ENCODE measurements at places on chromosomes 12 and 14. TPM values are rescaled to one million over a fixed set of nuclear protein-coding genes. Genes with fewer than 3 reads are reported as not detected.
A peak's percentile ranks its signal among the peaks of the same experiment; 100 is the strongest.

GRCh38 chr14:72444701-72445100 is 449.2 kb downstream of the DPF3 start:
- no peaks in the 10 kb centered on the region for H3K36me3 ChIP-seq
- no peak overlapping the region for H3K27ac ChIP-seq
- H3K4me3 ChIP-seq = no peak overlapping the region

- no peaks in the 10 kb centered on the region for H3K36me3 ChIP-seq
- H3K4me3 ChIP-seq = no peak overlapping the region
- no peak for DNase-seq
- H3K27ac ChIP-seq = peak overlapping the region; percentile 39
Observed at GRCh38 chr12:11877869-11878780, 192.6 kb upstream of the BCL2L14 start.

ACVRL1 gene
- total RNA-seq = 36.9 TPM

GRCh38 chr14:102620413-102620812 is 28.0 kb downstream of the RCOR1 start:
- no peaks in the 10 kb centered on the region for H3K36me3 ChIP-seq
- H3K4me1 ChIP-seq = peaks cover 15% of the 10 kb centered on the region
- H3K27ac ChIP-seq = no peak overlapping the region
- no peaks in the 10 kb centered on the region for H3K27me3 ChIP-seq
- no peak for DNase-seq

GRCh38 chr14:73771848-73772638 is 57.9 kb upstream of the PNMA1 start:
- H3K27ac ChIP-seq = peak overlapping the region; percentile 73
- DNase-seq = no peak
- no peaks in the 10 kb centered on the region for H3K36me3 ChIP-seq
- peaks cover 98% of the 10 kb centered on the region for H3K4me1 ChIP-seq

- peaks cover 19% of the 10 kb centered on the region for H3K4me1 ChIP-seq
- no peak overlapping the region for H3K4me3 ChIP-seq
- peaks cover 6% of the 10 kb centered on the region for H3K27me3 ChIP-seq
- peak; percentile 62 for DNase-seq
Observed at GRCh38 chr14:67426983-67427606, 15.1 kb upstream of the PLEK2 start.

FOXM1 gene
- total RNA-seq = 0.71 TPM

GRCh38 chr12:121805171-121806008 is 1.6 kb downstream of the SETD1B start:
- H3K27ac ChIP-seq = peak overlapping the region; percentile 100
- H3K4me1 ChIP-seq = peaks cover 58% of the 10 kb centered on the region
- no peak for DNase-seq
- peak overlapping the region; percentile 81 for H3K4me3 ChIP-seq
- peaks cover 27% of the 10 kb centered on the region for H3K36me3 ChIP-seq

RNASE13 gene
- total RNA-seq = not detected

- no peak overlapping the region for H3K4me3 ChIP-seq
- no peak overlapping the region for H3K27ac ChIP-seq
- H3K27me3 ChIP-seq = peaks cover 51% of the 10 kb centered on the region
- H3K36me3 ChIP-seq = no peaks in the 10 kb centered on the region
- DNase-seq = no peak
Observed at GRCh38 chr12:13661005-13661887, 320.2 kb downstream of the GRIN2B start.

DNA sequence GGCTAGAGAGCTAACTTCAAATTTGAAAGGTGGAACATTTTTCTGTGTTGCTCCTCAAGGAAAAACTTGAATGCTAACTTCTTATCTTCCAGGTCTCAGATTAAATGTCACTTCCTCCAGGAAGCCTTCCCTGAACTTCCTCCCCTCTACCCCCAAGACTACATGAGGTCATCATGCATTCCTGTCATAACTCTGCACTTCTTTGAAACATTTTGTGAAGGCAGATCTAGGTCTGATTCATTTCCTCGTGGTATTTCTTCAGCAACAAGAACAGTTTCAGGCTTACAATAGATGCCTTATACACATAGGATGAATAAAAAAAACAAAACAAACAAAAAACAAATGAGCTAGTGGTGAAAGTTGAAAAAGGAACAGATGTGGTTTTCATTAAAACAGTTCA is 97.1 kb upstream of the SRRM4 start:
- peaks cover 48% of the 10 kb centered on the region for H3K27me3 ChIP-seq
- no peaks in the 10 kb centered on the region for H3K4me1 ChIP-seq
- no peaks in the 10 kb centered on the region for H3K36me3 ChIP-seq
- H3K27ac ChIP-seq = no peak overlapping the region

DNA sequence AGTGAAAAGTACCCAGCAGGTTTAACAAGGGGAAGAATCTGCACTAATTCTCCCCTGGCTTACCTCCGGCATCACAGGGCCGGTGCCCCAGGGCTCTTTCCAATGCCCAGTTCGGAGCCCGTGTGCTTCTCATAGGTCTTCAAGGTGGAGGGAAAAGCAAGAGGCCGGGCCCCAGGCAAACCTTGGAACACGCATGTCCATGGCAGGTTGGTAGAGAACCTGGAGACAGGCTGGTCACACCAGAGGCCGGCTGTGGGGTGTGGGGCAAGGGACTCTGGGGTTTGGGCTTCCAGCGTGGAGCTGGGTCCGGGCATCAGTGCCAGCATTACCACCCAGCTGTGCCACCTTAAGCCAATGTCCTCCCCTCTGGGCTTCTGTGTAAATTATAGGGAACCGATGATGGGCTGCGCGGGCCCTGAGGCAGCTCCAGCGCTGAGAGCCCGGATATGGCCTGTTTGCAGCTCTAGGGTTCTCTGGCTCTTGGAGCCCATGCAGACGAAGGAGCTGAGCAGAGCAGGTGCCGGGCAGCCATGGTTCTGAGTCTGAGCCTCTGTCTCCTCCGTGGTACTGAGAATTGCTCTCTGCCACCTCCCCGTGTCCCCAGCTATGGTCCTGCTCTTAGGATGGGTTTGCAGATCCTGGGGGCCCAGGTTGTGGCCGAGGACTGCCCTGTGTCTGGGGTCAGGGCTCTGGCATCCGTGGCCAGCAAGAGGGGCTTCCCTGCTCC is 197.0 kb upstream of the C14orf180 start:
- H3K27ac ChIP-seq = no peak overlapping the region
- H3K4me3 ChIP-seq = no peak overlapping the region
- DNase-seq = peak; percentile 2
- peaks cover 13% of the 10 kb centered on the region for H3K4me1 ChIP-seq
- H3K27me3 ChIP-seq = peaks cover 66% of the 10 kb centered on the region

KRT74 gene
- total RNA-seq = 0.14 TPM

SLC38A4 gene
- 0.27 TPM for total RNA-seq

GRCh38 chr14:58941629-58942028 is 246.8 kb upstream of the DAAM1 start:
- no peak overlapping the region for H3K4me3 ChIP-seq
- H3K27me3 ChIP-seq = peaks cover 8% of the 10 kb centered on the region
- no peak for DNase-seq

GRCh38 chr14:86518298-86518697 is 988.4 kb downstream of the FLRT2 start:
- no peaks in the 10 kb centered on the region for H3K4me1 ChIP-seq
- H3K27me3 ChIP-seq = no peaks in the 10 kb centered on the region
- DNase-seq = no peak
- no peak overlapping the region for H3K4me3 ChIP-seq

All from left ventricle myocardium inferior (tissue), 1 donor.